ENCODE measurements at places on chromosomes 3 and 15.

- DNase-seq, result no peak
Observed at GRCh38 chr3:16506884-16507577, 6.5 kb downstream of the RFTN1 start.

GRCh38 chr3:58021962-58022361 is 13.7 kb downstream of the FLNB start:
- no peak for DNase-seq

DNA sequence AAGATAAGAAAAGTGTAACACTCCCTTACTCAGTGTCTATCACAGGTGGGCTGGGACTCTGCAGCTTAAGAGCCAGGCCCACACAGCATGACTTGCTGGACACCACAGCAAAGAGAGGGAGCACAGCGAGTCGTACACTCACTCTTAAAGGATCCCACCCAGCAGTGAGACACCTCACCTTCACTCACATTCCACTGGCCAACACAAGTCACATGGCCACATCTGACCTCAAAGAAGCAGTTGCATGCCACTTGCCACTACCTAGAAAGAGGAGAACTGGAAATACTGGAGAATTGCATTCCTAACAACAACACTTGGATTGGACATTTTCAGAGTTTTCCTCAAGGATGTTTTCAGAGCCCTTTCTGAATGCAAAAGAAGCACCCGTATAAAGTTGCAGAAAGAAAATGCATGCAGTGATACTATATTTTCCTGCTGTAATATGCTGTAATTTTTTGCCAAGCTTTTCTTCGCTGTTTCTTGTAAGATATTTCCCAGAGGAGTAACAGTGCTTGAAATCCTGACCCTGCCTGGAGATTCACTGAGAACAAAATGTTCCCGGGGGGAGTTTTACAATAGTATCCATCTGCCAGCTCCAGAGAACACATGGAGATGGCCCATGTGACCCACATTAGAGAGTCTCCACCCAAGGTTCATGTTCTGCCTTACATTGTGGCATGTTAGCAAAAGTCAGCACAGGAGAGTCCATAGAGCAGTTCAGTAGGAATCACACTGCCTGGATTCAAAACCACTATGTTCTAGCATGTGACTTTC is 42.2 kb downstream of the TRIM42 start:
- no peak for DNase-seq

- DNase-seq, result no peak
Observed at GRCh38 chr3:37653466-37653865, 208.2 kb upstream of the CTDSPL start.

DNA sequence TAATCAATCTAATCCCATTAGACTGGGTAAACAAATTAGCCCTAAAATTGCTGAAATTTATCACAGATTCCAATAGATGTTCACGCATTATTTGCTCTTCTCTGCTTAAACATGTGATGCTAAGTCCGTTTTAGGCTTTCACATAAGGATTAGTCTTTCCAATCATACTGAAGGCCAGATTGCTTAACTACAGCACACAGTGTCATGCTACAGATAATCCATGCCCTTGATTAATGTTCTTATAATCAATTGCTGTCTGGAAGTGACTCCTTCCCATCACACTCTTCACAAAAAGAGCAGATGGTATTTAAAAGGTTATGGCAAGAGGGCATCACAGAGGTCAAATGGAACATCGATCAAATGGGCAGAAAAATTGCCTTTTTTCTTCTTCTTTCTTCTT is 471.5 kb upstream of the ROBO1 start:
- DNase-seq, result no peak

DNA sequence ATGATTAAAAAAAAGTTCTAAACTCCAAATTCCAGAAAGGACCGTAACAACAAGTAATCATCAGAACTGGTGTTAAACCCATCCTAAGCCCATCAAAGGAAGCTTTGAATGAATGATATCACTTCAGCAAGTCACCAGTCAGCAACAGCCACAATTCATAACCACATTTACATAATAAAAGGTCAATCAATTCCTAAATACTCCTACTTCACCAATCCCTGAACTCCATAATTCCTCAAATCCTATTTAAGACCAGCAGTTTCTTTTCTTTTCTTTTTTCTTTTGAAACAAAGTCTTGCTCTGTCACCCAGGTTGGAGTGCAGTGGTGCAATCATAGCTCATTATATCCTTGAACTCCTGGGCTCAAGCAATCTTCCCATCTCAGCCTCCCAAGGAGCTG is 40.5 kb downstream of the TTBK2 start:
- no peak for DNase-seq

DNA sequence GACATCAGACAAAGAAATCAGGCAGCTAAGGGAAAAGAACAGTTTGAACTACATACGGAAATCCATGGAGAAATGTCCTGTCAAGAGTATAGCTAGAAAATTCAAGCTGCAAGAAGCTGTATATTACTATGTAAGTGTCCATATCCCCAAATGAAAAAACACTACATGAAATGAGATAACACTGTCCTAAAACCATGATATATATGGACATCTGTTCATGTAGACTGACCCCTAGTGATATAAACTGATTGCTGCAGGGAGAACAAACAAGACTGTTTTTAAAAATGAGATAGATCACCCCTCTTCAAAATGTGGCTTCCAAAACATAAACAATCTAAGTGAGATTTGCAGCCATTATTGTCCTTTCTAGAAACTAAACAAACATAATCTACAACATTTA is 985.6 kb downstream of the EPHA3 start:
- no peak for DNase-seq

GRCh38 chr15:70098461-70099166 is 897 bp upstream of the TLE3 start:
- DNase-seq, result no peak
